ENCODE measurements at places on chromosomes 12 and 14.

DNA sequence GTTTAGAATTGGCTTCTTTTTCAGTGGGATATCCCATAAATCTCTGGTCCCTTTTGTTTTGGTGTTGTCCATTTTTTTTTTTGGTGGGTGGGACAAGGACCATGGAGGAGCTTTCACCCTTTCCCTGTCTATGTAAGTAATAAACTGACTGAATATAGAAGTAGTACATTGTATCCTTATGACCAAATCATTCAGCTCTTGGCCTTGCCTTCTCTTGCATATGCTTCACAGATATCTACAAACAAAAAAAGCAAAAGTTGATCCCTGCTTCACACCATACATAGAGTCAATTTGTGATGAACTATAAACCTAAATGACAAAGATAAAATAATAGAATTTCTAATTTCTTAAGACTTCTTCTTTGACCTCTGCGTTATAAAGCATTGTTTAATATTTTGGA, 59.8 kb downstream of the SIX1 start:
- no peak for DNase-seq

DNA sequence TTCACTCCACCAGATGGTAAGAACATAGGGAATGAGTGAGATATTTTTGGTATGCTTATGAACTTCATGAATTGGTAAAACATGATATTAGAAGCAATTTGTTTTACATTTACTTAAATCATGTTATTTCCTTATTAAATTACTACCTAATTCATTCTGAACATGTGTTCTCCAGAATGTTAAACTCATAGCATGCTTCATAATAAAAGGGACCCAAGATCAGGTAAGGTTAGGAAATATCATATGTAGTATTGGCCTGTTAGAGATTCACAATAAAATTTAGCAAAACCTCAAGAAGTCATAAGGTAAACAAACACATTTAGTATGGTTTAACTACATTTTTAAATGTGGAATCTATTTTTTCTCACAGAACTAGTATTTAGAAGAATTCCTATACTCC, 28.2 kb downstream of the PTPRQ start:
- no peak for DNase-seq

DNA sequence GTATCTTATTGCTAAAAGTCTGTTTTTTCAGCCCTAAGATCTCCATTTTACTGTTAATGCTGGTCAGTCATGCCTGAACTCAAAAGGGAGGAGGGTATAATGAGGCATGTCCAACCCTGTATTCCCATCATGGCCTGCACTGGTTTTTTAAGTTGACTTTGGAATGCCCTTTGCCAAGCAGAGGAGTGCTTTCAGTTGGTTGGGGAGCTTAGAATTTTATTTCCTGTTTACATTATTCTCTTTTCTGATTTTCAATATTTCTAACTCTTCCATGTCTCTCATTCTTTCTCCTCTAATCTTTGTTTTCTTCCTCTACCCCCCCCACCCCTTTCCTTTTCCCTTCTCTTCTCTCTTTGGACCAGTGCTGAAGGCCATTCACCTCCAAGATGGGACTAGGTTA, 4.9 kb upstream of the DHRS2 start:
- DNase-seq, result no peak

GRCh38 chr14:61145034-61145902, 135.9 kb downstream of the TMEM30B start:
- peak; percentile 84 for DNase-seq

Data from myocyte (in vitro differentiated cells).